ENCODE measurements at places on chromosomes 16 and 17.

DNA sequence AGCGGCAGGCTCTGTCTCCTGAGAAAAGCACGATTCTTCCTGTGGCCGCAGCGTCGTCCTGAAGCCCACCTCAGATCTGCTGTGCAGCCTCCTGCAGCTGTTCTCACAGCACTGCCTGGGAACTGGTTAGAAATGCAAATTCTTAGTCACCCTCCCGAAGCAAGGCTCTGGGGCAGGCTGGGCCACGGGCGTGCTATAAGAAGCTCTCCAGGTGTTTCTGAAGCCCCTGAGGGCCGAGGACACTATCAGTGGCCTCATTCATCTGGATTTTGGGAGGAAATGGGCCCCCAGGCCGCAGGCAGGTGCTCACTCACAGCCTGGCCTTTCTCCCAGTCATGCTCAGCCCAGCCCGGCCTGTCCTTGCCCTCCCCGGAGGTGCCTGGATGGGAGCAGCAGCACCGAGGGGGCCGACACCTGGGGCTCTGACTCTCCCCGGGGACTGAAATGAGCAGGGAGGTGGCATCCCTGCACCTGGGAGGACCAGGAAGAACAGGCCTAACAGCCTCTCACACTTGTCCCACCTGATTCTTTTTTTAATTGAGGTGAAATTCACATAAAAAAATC lies 10.4 kb upstream of the NLRC3 start:
- DNase-seq, result no peak

DNA sequence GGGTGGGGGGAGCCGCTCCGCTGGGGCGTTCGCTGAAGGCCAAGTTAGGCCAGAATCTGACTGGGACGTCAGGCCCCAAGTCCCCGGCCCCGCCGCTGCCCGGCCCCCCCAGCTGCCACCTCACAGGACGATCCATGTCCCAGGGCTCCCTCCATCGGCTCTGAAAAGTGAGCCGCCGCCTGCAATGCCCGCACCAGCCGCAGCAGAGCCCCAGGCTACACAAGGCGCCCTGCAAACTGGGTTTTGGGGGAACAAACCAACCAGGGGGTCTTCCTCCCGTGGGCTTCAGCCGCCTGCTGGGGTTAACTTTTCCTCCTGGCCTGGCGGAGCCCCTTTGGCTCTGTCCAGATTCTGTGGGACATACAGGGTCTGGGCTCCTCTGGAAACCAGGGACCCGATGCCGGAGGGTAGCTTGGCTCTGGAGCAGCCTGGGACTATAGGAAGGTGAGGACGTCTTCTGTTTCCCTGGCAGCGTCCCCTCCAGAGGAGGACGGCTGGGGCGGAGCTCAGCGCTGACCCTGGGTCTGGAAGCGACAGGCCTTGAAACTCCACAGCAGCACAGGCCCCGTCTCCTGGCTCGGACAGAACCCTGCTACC lies 835 bp downstream of the NME4 start:
- no peak for DNase-seq

DNA sequence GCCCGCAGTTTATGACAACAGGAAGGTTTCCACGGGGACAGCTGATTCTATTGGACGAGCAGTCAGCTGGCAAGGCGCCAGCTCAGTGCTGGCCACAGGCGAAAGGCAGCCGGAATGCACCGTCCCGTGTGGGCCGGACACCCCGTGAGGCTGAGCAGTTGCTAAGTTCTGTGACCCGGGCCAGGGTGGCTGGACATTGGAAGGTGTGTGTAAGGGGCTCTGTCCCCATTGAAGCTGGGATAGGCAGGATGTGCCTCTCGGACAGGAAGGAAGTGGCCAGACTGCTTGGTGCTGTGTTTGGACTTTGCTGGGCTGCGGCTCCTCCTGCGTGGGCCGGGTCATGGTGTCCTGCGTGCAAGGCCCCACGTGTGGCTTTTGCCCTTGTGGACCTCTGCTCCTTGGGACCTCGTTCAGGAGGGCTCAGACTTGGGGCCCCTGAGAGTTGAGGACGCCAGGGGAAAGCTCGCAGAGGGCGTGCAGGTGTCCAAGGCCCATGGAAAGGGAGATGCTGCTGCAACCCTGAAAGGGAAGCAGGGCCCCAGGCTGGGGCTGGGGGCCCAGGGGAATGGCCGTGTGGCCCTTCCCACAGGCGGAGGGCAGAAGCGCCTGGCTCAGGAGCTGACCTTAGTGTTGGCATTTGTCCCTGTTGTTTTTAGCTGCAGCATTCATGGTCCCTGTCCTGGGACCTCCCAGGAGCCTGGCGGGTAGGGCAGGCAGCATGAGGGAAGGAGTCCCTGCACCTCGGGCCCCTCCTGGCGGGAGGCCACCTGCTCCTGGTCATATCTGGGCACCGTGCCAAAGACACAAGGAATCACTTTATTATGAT lies 10.0 kb downstream of the BAIAP2 start:
- no peak for DNase-seq

DNA sequence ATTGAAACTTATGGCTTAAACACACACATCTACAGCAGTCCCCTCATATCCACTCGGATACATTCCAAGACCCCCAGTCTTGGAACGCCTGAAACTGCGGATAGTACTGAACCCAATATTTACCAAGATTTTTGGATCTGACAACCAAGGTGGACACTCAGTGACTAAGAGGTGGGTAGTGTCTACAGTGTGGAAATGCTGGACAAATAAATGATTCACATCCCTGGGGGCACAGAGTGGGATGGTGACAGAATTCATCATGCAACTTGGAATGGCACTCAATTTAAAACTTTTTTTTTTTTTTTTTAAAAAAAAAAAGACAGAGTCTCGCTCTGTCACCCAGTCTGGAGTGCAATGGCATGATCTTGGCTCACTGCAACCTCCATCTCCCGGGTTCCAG lies 54.2 kb upstream of the TRAP1 start:
- DNase-seq, result no peak

DNA sequence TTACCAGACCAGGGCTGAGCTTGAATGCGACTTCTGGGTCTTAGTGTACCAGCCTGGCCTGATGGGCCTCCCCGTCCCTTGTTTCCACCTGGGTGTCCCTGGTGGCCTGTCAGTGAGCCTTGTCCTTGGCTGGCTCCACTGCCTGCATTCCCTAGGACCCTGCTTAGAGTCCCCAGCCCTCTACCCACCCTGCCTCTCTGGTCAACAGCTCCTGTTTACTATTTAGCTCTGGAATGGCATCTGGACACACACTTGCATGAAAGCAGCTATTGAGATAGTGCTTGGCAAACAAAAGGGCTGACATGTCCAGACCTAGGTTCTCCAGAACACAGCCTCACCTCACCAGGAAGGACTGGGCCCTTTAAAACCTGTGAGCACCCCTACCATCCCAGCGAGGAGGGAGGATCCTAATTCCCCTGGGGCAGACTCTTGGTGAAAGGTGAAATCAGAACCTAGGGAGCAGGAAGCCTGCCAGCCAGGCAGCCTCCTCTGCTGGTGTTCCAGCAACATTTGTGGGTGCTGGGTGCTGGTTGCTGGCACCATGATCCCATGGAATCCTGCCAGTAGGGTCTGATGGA lies 38.8 kb downstream of the RAI1 start:
- DNase-seq, result no peak

DNA sequence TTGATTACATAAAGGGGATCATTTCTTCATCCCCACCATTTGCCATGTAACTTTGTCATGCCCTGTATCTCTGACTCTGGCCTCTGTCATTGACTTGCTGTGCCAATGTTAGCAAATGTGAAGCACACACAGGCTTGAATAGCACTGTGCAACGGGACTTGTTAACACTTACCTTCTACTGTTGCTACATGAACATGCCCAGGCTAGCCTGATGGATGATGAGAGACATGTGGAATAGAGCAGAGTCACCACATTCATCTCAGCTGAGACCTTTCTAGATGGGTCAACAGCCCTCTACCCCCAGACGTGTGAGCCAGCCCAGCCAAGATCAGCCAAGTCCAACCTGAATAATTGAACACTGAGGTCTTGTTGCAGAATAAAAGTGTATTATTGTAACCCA lies 162.1 kb upstream of the SALL1 start:
- DNase-seq, result no peak

- DNase-seq, result no peak
Observed at GRCh38 chr17:2089021-2089422, 34.1 kb downstream of the HIC1 start.

DNA sequence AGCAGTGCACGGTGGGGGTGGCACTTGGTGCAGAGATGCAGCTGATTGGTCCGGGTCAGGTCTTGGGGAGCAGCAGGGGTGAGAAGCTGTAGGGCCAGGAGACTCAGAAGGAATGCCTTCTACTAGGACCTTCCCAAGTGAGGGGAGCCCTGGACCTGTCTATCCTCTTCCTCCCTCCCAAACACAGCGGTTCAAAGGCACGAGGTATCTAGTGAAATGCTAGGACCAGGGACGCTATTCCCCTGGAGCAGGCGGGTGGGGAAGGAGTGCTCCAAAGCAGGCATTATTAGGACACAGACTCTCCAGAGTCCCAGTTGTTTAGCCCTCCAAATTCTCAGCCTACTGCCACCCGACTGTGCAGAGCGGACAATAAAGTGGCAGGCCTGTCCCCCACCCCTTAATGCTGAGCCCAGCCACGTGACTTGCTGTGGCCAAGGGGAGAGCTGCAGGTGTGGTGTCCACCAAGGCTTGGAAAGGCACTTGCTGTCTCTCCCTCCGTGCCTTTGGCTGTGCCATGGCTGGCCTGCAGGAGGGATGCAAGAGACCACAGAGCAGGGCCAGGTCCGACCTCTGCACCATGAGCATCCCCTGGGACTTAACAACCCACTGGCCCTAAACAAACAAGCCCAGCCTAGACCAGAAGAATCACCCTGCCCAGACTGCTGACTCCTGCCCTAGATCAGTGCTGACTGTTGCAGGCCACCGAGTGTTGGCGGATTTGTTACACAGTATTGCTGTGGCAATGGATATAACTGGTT lies 97.2 kb downstream of the TBC1D16 start:
- no peak for DNase-seq

DNA sequence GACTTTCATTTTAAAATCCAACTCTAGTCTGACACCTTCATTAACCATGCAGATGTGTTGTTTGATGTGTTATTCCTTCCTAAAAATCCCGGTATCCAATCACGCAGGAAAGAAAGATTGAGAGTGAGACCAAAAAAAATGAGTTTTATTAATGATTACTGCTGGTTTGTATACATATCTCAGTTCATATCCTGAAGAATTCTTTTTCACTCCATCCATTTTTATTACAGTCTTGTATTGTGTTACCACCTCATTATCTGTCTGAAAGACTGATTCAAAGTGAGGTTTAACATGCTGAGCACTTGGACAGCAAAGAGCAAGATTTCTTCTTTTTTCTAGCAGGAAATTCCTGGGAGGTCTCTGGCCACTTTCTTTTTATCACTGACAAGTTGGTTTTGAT lies 268.3 kb downstream of the CDH11 start:
- DNase-seq, result no peak

- no peak for DNase-seq
Observed at GRCh38 chr16:22318690-22319358, 21.6 kb downstream of the POLR3E start.

- DNase-seq, result no peak
Observed at GRCh38 chr16:10862438-10862837, 14.6 kb upstream of the CIITA start.

DNA sequence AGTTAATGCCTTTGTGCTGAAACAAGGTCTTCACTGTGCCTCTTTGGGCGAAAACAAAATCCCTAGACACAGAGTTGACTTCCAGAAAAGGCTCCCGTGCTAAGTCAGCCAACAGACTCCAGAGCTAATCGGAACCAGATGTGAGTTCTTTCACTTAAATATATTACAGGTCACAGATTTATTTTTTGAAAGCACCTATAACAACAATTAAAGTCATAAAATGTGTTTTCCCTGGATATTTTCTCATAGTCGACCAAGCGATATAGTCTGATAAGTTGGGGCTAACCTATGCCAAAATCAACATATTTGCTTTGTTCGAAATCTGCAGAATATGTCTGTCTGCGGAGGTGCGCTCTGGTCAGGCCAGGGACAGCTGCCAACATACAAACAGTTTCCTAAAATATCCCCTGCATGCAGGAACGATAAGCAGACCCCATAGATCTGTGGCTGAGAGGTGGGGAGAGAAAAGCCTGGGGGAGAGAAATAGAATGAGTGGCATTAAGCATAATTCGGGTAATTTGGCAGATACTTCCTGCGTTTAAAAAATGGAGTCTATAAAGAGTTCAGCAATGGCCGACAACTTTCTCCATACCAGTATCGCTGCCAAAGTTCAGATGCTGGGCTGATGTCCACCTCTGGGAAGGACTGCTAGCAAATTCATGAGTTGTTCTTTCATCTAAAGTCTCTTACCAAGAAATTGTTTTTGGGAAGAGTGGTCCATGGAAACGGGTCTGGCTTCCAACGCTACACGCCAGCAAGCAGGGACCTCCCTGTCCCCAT lies 50.8 kb upstream of the MYH10 start:
- DNase-seq, result no peak

DNA sequence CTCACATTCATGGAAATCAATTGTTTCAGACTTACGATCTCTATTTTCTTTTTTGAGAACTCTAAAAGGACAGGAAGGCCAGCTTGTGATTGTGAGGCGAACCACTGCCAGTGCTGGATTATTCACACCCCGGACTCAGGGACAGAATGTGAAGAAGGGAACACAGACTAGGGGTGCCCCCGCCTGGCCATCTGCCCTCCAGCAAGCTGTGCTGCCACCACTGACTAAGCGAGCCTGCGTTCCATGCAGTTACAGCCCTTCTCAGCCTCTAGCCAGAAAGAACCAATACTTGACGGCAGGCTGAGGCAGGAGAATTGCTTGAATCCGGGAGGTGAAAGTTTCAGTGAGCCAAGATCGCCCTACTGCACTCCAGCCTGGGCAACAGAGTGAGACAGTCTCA lies 2.8 kb downstream of the HAGH start:
- DNase-seq, result no peak

GRCh38 chr17:38464251-38464722 lies 36.0 kb downstream of the ARHGAP23 start:
- no peak for DNase-seq

GRCh38 chr17:38558728-38559050 lies 47.1 kb downstream of the SRCIN1 start:
- no peak for DNase-seq

GRCh38 chr16:46911038-46911437 lies 26.9 kb downstream of the GPT2 start:
- DNase-seq, result no peak

DNA sequence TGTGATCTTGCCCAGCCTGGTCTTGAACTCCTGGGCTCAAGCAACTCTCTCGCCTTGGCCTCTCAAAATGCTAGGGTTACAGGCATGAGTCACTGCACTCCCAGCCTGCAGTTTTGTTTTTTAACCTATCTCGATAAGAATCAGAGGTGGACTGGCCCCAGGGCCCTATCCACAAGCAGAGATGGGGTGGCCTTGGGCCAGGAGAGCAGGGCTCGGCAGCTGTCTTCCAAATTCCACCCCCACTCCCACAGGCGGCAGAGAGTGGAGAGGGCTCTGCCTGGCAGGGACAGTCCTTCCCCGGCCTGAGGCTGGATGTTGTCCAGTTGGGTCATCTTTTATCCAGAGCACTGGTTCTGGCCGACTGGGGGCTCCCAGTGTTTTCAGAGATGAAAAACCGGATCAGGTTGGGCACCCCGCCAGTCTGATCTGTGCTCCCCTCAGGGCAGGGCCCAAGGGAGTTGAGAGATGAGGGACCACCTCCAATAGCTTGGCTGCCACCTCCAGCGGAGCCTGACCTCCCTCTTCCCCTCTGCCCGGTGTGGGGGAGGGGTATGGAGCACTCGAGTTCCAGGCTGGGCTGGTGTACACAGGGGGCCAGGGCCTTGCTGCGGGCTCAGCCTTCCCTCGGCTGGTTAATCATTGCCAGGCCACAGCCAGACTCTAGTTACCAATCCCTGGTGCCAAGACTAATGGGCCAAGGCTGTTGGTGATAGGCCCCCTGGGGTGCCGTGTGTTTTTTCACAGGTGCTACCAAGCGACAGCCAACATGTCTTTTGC lies 30.3 kb upstream of the MYO15B start:
- no peak for DNase-seq

- no peak for DNase-seq
Observed at GRCh38 chr16:4954714-4955113, 3.4 kb upstream of the SEC14L5 start.

Measured in stimulated activated naive CD4-positive, alpha-beta T cell (primary cell).